ENCODE measurements at places on chromosomes 7 and 10.

GRCh38 chr7:920351-921070 lies 34.0 kb downstream of the ADAP1 start:
- no peak for DNase-seq

DNA sequence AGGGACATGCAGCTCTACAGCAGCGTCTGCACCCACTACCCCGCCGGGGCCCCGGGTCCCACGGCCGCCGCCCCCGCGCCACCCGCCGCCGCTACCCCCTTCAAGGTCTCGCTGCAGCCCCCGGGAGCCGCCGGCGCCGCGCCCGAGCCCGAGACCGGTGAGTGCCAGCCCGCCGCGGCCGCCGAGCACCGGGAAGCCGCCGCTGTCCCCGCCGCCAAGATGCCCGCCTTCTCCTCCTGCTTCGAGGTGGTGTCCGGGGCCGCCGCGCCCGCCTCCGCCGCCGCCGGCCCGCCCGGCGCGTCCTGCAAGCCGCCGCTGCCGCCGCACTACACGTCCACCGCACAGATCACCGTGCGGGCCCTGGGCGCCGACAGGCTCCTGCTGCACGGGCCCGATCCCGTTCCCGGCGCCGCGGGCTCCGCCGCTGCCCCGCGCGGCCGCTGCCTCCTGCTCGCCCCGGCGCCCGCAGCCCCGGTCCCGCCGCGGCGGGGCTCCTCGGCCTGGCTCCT lies 631 bp downstream of the OTUD1 start:
- no peak for DNase-seq

GRCh38 chr7:46586406-46586805 lies 665.3 kb upstream of the IGFBP3 start:
- DNase-seq: no peak

GRCh38 chr10:129958629-129959543 lies 5.2 kb downstream of the EBF3 start:
- no peak for DNase-seq

GRCh38 chr10:82874671-82875070 lies 999.7 kb downstream of the NRG3 start:
- no peak for DNase-seq

GRCh38 chr7:1691601-1692514 lies 21.8 kb downstream of the ELFN1 start:
- no peak for DNase-seq

DNA sequence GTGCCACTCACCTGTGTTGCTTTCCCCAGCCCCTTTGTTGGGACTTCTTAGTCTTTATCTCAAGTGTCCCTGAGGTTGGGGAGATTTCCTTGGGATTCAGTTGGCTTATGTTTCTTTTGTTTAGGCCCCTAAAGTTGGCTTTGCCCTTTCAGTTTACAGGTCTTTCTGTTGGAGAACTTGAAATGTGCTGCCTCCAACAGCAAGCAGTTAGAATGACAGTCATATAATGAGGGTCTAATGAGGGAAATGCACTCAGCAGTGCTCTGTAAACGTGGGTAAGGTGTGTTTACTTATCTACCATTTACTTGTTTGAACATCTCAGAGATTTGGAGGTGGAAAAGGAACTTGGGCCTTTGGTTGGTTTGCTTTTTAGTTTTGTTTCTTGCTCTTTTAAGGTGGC lies 191.4 kb upstream of the STK17A start:
- DNase-seq: no peak

DNA sequence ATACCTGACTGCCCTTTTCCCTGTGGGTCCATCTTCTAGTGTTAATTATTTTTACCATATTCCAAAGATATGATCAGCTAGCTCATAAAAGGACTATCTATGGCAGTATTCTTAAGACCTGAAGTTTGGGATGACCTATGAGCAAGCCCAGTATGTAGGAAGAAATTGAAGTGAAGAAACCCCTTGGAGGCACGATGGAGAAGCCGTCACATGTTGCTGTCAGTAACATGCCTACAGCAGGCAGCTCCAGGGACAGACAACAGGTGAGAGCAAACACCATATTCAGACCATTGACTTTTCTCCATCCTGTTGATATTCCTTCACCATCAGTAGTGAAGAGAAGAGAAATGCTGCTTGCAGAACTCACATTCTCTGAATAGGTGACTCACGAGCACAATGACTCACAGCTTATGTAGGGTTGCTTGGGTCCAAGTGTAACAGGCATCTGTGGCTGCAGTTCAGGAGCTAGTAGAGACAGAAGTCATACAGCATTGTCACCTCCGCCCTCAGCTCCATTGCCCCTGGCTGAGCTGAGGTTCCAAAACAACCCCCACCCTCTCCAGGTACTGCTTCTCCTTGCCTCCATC lies 8.4 kb upstream of the LYZL2 start:
- DNase-seq: no peak

DNA sequence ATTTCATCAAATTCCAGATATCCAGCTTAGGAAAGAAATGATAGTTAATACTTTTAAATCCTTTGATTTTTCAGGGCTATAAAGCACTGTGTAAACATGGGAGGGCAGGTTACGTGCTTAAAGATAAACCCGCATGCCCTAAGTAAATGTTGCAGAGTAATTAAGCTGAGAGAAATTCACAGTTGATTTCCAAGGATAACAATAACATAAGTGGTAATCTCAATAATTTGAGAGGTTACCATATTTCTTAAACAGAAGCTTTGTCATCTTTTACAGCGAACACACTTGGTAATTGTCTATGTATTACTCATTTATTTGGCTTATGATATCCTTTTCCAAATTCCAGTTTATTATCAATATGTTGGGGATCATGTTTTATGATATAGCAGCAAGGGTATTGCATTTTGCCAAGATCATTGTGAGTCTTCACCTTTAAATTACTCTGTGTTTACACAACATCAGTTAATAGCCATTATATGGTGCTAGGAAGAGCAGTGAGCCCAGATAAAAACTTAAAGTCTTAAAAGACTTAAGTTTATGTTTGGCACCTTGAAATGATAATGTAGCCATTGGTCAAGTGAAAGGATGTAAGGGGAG lies 15.4 kb downstream of the MGAM start:
- no peak for DNase-seq

DNA sequence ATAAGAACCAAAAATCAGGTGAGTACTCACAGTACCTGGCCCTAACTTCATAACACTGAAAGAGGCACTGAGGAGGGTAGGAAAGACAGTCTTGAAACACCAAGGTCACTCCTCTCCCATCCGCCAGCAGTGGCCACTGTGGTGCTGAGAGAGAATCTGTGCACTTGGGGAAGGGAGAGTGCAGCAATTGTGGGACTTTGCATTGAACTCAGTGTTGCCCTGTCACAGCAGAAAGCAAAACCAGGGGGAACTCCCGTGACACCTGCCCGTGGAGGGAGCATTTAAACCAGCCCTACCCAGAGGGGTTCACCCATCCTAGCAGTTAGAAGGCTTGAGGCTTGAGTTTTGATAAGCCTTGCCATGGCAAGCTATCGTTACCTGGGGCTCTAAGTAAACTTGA lies 35.2 kb upstream of the MAP3K8 start:
- DNase-seq: no peak

DNA sequence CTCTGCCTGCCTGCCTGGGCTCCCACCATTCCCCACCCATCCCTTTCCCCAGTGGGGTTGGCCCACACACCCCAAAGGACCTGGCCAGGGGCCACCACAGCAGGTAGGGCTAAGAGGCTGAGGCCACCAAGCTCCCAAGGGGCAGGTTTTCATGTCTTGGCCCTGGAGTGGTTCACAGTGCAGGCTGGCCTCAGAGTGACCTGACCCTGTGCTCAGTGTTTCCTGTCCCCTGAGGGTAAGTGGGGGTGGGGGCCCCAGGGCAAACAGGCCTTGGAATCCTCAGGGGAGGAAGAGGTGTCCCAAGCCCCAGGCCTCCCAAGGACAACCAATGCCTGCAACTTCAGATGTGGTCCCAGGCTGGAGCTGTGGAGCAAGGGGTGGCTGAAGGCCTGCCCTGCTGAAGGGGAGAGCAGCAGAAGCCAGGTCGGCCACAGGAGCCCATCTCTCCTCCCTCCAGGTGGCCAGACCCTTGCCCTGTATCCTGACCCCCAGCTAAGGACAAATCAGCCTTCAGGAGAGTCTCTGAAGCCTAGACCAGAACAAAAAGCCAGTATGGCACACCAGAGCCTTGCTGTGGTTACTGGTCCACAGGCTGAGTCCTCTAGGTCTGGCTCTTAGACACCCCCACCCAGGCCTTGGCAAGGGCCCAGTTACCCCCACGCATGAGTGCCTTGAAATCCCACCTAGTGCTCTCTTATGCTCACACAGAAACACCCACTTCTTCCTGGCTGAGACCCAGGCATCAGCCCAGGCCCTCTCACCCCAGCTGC lies 27.6 kb downstream of the POLL start:
- no peak for DNase-seq

- no peak for DNase-seq
These were observed 23.0 kb upstream of the EGFR start for GRCh38 chr7:54995610-54996363.

DNA sequence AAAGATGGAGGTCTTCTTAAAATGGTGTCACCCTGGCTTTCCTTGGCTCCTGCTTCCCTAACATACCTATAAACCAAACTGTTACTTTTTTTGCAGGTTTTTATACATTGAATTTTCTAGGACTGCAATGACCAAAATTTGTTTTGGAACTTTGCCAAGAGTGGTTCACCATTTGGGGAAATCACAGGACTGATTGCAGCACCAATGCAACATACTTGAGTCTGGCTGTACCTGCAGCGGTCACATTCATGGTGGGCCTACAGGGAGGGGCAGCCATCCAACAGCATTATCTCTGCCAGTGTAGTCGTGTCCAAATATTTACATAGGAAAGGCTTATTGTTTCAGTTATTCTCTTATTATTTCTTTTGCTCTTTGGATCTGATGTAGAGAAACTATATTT lies 69.0 kb downstream of the HACD1 start:
- DNase-seq: no peak

GRCh38 chr10:75431180-75432111 lies at the start of gene LRMDA:
Gene LRMDA, plus strand, starts transcription at chr10:75431624.
- DNase-seq: no peak

DNA sequence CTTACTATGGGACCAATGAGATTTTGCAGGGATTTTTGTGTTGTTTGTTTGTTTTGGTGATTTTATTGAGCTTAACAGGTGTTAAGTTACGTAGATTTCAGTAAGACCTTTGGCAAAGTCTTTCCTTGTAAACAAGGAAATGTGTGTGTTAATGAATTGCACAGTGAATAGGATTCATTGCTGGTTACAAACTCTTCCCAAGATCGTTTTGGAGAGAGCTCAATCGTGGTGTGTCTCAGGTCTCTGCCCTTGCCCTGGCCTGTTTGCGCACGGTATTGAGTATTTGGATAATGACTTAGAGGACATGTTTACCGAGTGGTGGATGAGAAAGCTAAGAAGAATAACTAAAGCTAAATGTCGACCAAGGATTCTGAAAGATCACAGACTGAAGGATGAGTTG lies 41.9 kb downstream of the PRPF18 start:
- DNase-seq: no peak

DNA sequence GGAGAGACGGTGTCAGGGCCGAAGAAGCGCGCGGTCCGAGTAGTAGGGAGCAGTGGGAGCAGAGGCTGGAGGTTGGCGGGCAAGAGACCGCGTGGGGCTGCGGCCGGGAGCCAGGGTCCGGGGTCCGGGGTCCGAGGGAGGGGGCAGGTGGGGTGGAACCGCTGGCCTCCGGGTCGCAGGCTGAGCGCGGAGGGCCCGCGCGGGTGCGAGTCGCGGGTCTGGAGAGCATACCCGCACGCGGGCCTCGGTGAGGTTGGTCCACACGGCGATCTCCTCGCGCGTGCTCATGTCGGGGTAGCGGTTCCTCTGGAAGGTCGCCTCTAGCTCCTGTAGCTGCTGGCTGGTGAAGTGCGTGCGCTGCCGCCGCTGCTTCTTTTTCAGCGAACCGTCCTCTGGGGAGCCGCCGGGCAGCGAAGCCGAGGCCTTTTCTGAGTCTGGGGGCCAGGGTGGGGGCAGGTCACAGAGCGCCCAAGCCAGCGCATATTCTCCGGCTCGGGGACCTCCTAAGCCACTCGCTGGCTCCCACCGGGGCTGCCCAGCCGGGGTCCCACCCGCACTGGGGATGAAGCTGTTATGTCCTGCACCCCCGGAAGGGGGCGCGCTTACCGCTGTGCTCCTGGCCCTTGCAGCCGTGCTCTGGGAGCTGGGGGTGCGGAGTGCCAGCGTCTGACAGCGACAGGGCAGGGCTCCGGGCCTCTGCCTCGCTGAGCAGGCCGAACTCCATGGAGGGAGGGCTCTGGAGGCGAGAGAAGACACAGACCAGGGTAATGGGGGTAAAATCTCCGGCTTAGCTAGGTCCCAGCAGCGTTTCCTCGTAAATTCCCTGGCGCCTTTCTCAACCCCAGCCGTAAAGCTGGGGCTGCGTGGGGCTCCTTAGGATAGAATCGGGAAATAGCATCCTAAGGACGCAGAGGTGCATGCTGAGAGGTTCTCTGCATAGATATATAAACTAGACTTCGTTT lies 5.5 kb downstream of the ELOVL3 start:
- DNase-seq: no peak

- no peak for DNase-seq
These were observed 411.5 kb downstream of the SFMBT2 start for GRCh38 chr10:6999232-6999925.

DNA sequence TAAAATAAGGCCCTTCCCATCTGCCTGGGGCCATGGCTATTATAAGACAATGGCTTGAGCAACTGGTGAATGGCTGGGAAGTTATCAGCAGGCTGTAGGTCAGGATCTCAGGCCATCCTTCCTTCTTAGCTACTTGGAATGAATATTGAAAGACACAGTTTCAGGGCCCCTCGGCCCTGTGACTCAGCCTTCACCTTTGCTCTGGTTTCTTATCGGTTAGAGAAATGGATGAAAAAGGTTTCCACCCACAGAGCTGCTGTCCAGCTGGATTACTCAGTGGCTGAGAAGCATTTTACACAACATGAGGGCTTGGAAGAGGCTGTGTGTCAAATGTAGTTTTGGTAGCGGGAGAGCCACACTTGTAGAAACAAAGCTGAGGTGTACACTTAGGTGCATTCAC lies 9.4 kb downstream of the ACSL5 start:
- DNase-seq: no peak

DNA sequence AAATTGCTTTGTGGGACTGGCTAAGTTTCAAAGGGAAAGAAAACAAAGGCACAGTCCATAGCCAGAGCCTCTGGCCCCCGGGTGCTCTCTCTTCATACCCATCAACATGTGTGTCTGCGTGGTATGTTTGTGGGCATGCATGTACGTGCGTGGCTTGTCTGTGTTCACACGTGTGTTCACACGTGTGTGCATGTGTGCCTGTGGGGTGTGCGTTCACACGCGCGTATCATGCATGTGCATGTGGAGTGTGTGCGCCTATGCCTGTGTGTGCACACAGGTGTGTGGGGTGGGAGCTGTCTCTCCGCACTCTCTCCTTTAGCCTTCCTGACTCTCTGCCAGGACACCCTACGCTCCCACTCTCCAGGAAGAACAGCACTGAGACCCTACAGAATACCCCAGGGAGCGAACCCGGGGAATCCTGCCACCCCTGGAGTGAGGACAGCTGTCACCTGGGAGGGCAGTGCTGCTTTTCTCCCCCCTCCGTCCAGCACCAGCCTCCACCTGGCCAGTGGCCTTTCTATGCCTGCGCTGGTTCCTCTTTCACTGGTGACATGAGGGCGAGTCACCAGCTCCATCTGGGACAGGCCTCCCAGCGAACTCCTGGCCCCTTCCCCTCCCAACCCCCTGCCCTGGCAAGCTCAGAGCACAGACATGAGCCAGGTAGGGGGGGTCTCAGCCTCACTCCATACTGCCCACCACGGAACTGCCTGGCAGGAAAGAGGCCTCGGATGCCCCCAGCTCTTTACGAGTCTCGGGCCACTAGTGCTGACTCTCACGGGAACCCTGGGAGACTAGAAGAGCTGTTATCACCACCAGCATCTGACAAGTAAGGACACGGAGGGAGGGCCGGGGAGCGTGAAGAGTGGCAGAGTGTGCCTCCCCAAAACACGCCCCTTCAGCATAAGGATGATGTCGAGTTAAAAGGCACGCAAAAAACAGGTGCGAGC lies 16.5 kb downstream of the WDR86 start:
- DNase-seq: no peak
